GM12878 (cell line): ENCODE measurements at places on chromosomes 1 and 21. TPM values are rescaled to one million over a fixed set of nuclear protein-coding genes. Genes with fewer than 3 reads are reported as not detected.

C1orf87 gene
- not detected in 2 replicates for polyA plus RNA-seq

SH2D2A gene
- 5.3 and 7.4 TPM in 2 replicates for polyA plus RNA-seq

OLIG2 gene
- polyA plus RNA-seq: not detected in 2 replicates

OR2T33 gene
- not detected in 2 replicates for polyA plus RNA-seq

TRIM17 gene
- 0.16 and 0.32 TPM in 2 replicates for polyA plus RNA-seq

MPZ gene
- 0.99 and 1.2 TPM in 2 replicates for polyA plus RNA-seq

CNKSR1 gene
- 0.33 and 0.79 TPM in 2 replicates for polyA plus RNA-seq

ANKRD35 gene
- polyA plus RNA-seq: not detected in 2 replicates

TIE1 gene
- 1.5 and 1.9 TPM in 2 replicates for polyA plus RNA-seq

CNR2 gene
- polyA plus RNA-seq: 10.9 and 11.9 TPM in 2 replicates

PLXNA2 gene
- polyA plus RNA-seq: 0.08 TPM in 1 of 2 replicates, not detected in the other

PDIK1L gene
- 10.7 and 14.6 TPM in 2 replicates for polyA plus RNA-seq

IPO13 gene
- polyA plus RNA-seq: 17.8 and 21.5 TPM in 2 replicates

ELAPOR1 gene
- polyA plus RNA-seq: not detected in 2 replicates

ACTL8 gene
- not detected in 2 replicates for polyA plus RNA-seq

PUM1 gene
- polyA plus RNA-seq: 43.4 and 46.7 TPM in 2 replicates

C1orf141 gene
- not detected in 2 replicates for polyA plus RNA-seq

DCAF6 gene
- 58.1 and 60.1 TPM in 2 replicates for polyA plus RNA-seq

WLS gene
- not detected in 2 replicates for polyA plus RNA-seq

PATJ gene
- polyA plus RNA-seq: 5.9 and 7.1 TPM in 2 replicates

FCRL2 gene
- polyA plus RNA-seq: 0.09 and 0.23 TPM in 2 replicates

SPATA1 gene
- polyA plus RNA-seq: 2.4 TPM in 2 replicates

CRNN gene
- polyA plus RNA-seq: not detected in 2 replicates

GUCA2A gene
- not detected in 2 replicates for polyA plus RNA-seq

GSTM4 gene
- polyA plus RNA-seq: 25.6 and 31.1 TPM in 2 replicates

TSPAN1 gene
- 0.27 TPM in 1 of 2 replicates, not detected in the other for polyA plus RNA-seq

MECR gene
- 54.2 and 57.0 TPM in 2 replicates for polyA plus RNA-seq

PRELP gene
- not detected in 2 replicates for polyA plus RNA-seq

HCN3 gene
- 1.4 and 1.8 TPM in 2 replicates for polyA plus RNA-seq
